ENCODE measurements at places on chromosomes 11 and 22.

DNA sequence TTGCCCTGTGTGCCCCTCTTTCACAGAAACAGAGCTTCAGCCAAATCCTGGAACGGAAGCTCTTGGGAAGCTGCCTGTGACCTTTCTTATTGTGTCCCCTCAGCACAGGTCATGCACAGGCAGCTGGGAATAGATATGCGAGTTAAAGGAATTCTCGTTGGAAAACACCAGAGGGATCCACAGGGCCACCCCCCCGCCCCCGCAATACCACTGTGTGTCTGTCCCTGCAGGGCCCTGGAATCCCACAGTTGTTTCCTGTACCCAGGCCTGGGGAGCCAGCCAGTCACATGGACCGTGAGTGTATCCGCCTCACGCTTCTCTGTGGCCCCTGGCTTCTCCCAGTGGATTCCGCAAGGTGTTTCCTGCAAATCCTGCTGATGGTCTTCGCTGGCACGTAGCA, 29.0 kb downstream of the TIMP3 start:
- DNase-seq: peak; percentile 42

- no peak for DNase-seq
Observed at GRCh38 chr11:107413352-107413751, 44.3 kb downstream of the CWF19L2 start.

DNA sequence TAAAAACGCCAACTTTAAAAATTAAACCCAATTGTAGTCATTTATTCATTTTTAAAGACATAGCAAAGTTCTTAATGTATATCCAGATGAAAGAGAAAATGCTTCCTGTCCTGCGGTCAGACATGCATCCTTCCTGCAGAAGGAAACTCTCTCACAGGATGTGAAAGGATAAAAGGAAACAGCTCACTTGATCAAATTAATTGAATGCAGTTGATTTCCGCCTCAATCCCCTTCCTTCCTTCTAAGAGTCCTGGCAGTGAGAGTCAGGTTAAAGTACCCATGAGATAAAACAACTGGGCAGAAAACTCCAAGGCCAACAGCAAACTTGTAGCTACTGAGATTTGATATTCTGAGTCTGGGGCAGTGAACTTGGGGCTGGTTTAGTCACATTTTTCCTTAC, 38.5 kb downstream of the CWC15 start:
- DNase-seq: no peak

DNA sequence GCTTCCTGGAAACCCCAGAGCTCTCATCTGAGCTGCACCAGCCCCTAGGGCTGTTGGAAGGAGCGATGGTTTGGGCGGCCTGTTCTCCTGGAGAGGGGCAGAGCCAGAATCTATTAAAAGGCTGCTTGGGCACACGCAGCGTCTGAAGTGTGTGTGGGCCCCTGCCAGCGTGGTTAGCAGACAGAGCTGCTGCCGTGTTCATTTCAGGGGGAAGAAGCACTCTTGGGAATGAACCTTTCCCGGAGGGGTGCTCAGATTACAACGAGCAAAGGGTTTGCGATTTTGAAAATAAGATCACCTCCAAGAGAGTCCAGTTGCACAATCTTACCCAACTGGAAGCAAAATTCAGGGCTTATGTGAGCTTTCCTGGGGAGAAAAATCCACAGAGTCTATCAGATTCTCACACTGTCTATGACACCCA, 12.9 kb downstream of the ANO1 start:
- no peak for DNase-seq

GRCh38 chr11:44709966-44710365, 16.8 kb upstream of the TSPAN18 start:
- no peak for DNase-seq

DNA sequence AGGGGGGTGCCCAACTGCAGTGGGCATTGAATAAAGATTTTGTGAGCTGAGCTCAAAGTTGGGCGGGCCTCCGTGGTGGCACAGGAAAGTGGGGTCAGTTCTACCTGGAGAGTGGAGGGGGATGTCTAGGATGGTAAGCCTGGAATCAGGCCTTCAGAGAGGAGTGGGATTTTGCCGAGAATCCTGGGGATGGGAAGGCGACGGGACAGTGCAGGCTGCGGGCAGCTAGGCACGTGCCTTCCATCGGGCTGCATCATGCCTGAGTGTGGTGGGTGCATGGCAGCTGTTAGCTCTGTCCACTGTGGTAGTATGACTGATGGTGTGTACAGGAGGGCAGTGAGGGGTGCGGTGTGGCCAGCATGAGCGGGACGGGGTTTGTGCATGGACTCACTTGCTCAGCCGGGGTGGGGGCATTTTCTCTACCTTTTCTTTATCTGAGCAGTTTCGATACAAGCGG, 3.6 kb downstream of the SHANK3 start:
- DNase-seq: no peak

GRCh38 chr11:72779495-72780128, 14.2 kb downstream of the STARD10 start:
- no peak for DNase-seq

DNA sequence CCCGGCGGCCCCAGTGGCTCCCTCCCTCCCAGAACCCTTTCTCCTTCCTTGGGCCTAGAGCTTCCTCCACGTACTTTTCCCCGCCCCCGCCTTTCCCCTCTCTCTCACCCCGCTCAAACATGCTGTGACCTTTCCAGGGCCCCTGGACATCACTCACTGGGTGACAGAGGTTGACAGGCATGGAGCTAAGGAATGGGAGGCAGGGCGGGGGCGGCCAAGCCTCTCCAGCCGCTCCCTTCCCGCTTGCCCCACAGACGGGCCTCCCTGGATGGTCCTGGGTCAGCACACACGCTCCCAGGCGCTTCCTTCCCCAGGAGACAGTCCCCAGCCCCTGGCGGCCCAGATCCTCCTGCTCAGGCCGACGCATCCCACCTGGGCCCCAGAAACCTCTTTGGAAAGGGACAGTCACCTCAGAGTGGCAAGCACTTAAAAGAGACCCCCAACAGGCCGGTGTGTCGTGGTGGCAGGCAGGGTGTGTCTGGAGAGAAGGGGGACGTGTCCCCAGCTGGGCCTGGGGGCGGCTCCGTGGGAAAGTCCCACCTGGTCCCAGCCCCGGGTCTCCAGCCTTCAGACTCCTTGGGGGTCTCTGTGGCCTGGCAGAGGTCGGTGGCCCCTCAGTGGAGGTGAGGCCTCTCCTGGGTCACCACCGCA, 8.8 kb downstream of the H19 start:
- no peak for DNase-seq

- no peak for DNase-seq
Observed at GRCh38 chr11:62088331-62088933, 35.4 kb upstream of the INCENP start.

DNA sequence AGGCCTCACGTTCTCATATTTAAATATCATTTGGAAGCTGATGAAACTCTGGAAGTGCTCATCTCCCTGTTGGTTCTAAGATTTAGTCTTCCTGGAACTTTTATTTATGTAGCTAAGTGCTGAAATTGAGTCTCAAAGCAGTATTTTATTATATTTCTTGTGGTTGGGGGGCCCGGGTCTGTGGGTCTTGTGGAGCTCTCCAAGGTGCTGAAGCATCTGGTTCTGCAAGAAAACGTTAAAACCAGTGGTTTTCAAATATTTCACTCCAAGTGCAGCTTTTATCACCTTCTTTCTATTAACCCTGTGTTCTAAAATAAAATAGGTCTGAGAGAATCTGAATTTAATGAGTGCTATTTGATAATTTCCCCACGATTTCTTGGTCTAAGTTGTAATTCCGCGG, 1404.8 kb downstream of the TBC1D22A start:
- DNase-seq: no peak

DNA sequence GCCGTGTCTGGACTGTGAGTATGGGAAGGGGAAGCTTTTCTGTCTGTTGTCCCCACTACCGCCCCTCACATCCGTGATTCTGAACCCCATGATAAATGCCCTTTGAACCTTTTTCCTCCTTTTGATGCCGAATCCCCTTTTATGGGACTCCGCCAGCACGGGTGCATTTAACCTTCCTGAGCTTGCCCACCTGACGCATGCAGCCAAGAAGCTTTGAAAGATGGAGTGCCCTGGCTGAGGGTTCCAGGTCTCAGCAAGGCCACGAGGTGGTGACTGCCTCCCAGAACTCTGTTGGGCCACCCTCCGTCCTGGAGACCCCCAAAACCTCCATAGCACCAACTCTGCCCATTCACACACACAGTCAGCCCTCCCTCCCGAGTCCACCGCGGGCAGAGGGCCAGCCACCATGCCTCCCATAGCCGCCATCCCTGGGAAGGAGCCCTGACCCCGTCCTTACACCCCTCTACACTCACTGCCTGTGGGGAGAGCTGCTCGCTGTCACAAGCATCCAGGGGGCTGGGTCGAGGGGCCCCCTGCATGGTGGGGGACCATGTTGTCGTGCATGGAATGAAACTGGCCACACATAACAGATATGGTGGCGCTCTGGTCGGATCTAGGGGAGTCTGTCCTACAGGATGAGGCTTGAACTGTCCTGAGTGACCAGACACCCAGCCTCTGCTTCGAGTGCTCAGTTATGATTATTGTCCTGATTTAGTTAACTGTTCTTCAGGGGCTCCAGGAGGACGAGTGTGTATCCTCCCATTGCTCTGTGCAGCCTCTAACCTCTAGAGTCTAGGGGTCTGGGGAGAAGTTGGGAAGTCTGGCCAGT, 822 bp upstream of the COMT start:
- no peak for DNase-seq

DNA sequence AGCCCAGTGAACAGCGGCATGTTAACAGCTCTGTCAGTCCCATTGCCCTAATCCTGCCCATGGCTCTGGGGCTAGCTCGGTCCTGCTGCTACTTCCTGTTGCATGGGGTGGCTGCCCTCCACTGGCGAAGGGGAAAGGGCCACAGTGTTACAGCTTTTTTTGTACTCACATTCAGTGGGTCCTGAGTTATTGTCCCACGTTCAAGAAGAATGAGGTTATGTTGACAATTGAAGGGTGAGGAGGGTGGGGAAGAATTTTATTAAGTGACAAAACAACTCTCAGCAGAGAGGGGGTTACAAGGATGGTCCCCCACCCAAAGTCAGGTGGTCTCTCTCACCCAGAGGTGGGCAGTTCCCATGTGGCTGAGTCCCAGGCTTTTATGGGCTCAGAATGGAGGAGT, 17.7 kb upstream of the MS4A7 start:
- no peak for DNase-seq

DNA sequence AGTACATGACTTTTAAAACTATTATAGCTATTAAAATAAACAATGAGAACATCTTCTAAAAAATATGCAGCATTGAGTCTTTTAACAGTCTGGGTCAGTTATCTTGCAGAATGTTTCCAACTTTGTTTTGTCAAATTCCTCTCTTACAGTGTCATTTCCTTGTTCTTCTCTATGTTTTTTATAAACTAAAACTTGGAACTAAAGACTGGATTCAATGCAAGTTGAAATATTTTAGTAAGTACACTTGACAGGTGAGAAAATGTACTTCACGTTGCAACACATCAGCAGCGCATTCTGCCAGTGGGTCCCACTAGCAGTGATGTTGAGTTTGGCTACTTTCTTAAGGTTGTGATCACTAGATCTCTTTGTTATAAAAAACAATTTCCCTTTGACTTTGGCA, 1407.6 kb upstream of the RAG2 start:
- no peak for DNase-seq

DNA sequence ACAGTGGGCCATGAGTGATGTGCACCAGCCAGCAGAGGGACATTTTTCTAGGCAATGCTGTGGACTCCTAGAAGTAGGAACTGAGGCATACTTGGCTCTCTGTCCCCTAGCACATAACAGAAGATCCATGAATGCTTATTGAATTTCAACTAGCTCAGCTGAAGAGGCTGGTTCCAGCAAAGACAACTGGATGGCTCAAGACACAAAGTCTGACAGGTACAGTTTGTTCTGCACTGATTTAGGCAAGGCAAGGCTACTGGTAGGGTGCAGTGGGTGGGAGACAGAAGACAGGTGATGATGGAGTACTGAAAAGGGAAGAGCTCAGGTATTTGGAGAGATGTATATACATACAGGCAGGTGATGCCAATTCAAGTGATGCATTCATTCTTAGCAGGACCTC, 72.4 kb upstream of the USP47 start:
- DNase-seq: no peak

DNA sequence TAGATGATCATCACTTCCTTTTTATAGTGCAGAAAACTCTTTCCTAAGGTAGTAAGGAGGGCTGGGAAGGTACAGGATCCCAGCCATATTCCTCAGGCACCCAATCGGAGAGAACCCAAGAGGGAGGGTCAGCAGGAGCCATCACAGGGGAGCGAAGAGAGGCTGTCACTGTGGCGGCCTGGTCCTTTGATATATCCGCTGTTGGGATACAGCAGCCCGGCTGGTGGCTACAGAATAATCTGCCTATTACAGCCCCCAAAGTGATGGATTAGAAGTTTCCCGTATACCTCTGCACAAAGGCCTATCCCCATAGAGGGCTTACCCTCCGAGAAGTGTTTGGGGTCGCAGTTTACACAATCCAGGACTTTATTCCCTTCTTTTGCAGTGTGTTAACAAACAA, 48.5 kb downstream of the OR4D9 start:
- DNase-seq: no peak

DNA sequence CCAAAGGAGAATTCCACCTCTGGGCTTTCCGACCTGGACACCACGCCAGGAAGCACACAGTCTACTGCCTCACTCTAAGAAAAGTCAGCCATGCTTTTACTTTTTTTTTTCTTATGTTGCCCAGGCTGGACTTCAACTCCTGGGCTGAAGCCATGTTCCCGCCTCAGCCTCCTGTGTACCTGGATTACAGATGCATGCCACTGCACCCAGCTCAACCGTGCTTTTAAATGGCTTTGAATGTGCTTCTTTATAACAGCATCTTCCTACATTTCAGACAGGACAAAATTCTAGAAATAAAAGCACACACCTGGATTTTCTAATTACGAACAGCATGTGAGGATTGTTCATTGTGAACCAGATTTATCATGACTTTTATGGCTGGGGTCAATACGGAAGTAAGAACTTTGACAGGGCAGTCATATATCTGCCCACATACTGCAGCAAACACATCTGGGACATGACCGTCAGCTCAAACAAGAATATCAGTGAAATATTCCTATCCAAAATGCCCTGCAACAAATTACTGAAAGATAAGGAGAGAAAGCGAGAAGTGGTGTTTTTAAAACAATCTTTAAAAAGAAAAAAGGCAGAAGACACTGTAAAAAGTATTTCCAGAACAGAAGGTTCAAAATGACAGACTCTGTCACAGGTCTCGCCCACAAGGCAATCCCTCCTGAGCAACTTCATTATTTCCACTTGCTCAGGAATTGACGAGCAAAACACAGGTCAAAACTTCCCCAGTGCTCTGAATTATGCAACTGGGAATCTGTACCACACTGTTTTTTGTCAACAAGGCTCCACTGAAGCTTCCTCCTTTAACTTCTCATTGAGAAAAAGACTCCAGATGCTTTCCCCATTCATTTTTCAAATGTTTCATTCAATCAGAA, 42.1 kb downstream of the PACSIN2 start:
- DNase-seq: no peak

- DNase-seq: no peak
Observed at GRCh38 chr22:40609216-40609615, 27.3 kb downstream of the MRTFA start.

DNA sequence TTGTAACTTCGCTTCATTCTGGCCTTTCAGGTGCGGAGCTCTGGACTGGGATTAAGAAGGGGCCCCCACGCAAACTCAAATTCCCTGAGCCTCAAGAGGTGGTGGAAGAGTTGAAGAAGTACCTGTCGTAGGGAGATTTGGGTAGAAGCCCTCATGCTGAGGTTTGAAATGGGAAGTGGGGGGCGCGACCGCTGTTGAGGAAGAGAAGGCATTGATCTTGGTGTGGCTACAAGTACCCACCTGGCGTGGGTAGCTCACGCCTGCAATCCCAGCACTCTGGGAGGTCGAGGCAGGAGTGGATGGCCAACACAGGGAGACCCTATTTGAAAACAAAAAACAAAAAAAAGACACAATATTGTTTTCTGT, 779 bp downstream of the SELENOH start:
- no peak for DNase-seq

GRCh38 chr22:50727678-50728522, 10.1 kb upstream of the ACR start:
- no peak for DNase-seq

All from retinal pigment epithelial cell (primary cell).